ENCODE measurements at places on chromosomes 13 and 19.

- DNase-seq, result no peak
These were observed 440.0 kb downstream of the ZNF536 start for GRCh38 chr19:30812099-30812678.

DNA sequence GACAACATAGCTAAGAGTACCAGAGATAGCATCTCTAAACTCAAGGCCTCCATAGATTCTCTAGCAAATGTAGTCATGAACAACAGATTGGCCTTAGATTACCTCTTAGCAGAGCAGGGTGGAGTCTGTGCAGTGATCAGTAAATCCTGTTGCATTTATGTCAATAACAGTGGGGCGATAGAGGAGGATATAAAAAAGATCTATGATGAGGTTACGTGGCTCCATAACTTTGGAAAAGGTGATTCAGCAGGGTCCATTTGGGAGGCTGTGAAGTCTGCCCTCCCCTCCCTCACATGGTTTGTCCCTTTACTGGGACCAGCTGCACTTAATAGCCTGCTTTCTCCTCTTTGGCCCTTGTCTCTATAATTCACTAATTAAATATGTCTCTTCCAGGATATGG lies 1.4 kb downstream of the ERVV-1 start:
- no peak for DNase-seq

DNA sequence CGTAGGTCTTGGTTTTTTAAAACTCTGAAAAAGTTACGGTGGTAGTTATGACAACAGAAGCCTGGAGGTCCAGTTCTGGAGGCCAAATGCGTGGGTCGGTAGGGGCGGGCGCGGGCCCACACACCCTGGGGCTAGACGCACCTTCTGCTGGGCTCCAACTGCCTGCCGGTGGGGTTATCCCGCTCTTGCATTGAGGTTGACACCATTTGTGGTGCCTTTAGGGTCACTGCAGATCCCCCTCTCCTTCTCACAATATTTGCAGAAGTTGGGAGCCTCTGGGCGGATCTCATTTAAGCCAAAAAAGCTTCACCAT lies 81.6 kb downstream of the CHST8 start:
- DNase-seq, result no peak

DNA sequence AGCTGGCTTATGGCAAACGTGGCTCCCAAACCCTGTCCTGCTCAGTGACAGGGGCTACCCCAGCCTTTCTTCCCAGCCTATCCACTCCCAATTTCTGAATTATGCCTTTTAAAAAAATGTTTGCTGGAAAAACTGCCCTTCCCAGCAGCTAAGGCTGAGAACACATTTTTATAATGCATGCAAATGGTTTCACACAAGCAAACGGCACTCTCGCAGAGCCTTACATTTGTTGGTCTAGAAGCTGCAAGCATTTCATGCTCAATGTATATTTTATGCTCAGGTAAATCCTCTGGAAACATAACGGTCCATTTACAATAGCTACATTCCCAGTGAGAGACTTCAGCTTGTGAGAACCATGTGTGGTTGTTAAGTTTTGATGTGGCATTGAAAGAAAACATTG lies 61.4 kb downstream of the SLC7A1 start:
- DNase-seq, result no peak

DNA sequence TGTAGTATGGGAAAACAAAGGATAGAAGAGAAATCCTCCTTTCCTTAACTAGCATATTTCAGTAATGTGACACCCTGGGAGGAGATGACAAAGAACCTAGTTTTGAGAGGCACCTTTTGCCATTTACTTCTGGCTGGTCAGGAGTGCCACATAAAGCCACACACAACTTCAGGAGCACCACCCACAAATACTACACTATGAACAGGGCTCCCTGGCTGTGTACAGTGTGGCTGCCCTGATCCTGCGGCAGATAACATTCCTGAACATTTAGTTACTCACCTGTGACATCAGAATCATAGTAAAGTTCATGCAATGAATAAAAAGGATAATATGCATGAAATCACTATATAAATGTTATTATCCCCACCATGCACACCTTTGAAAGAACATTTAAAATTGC lies 17.4 kb upstream of the IRS2 start:
- DNase-seq, result no peak

- DNase-seq, result no peak
These were observed 527.9 kb downstream of the FGF9 start for GRCh38 chr13:22198641-22199217.

DNA sequence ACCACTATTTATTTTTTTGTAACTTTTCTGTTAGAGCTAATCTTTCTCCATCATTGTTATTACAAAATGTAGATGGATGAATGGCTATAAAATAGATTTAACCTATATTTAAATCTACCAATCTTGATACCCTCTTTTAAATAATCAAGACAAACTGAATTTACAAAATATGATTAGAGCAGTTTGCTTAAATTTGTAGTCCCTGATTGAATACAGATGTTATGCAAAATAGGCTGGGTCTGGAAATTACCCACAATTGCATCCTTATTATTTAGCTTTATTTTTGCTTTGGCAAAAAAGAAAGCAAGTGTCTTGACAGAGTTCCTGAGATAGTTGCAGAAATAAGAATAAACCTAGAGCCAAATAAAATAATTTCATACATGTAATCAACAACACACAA lies 352.8 kb downstream of the KLF12 start:
- no peak for DNase-seq

DNA sequence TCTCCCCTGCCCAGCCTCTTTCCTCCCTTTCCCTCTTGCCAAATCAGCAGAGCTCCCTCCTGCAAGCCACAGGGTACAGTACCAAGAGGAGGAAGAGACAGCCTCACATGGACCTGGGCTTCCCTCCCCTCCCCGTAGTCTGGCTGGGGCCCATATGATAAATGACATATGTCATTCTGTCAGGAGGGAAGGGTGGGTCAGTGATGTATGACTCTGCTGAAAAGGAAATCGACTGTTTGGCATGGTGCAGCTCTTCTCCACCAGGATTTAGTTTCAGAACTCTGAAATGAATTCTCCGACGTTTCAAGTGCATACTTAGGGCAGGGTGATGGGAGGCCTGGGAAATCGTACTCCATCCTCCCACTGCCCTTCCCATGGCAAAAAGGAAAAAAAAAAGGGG lies 9.8 kb downstream of the TSHZ3 start:
- DNase-seq, result no peak

- DNase-seq, result no peak
These were observed 17.5 kb downstream of the ATCAY start for GRCh38 chr19:3897936-3898335.

- DNase-seq, result no peak
These were observed 10.4 kb upstream of the LYPD5 start for GRCh38 chr19:43812688-43813087.

- no peak for DNase-seq
These were observed 8.3 kb downstream of the HMGB1 start for GRCh38 chr13:30457306-30457891.

GRCh38 chr13:41788552-41788951 lies 172.4 kb downstream of the VWA8 start:
- DNase-seq, result no peak

DNA sequence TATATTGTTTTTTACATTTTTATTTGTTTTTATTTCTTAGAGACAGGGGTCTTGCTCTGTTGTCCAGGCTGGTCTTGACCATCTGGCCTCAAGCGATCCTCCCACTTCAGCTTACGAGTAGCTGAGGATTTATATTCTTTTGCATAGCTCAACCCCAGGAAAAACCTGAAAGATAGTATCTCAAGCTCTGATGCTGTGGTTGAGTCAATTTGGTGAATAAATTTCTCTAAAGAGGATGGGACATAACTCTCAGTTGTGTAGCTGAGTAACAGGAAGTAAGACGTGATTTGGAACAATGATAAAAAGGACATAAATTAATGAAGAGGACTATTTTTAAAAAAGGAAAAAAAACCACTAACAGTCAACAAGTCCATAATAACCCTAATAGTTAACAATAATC lies 79.8 kb upstream of the TNFSF11 start:
- DNase-seq, result no peak

DNA sequence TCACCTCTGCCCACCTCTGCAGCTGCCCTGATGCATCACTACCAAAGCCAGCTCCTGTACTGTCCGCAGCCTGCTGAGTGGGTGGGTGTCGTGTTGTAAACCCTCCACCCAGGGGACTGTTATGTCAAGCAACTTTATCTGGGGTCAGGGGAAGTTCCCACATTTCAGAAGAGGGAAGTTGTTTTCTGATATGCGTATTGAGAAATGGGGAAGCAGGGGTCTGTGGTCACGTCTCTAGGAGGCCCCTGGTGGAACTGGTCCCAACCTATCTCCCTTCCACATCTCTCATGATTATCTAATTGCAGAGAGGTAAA lies 31.2 kb downstream of the CLEC17A start:
- no peak for DNase-seq

GRCh38 chr19:13909430-13909829 lies 3.4 kb downstream of the CC2D1A start:
- DNase-seq, result no peak

GRCh38 chr13:77991003-77991402 lies 72.4 kb upstream of the EDNRB start:
- no peak for DNase-seq

DNA sequence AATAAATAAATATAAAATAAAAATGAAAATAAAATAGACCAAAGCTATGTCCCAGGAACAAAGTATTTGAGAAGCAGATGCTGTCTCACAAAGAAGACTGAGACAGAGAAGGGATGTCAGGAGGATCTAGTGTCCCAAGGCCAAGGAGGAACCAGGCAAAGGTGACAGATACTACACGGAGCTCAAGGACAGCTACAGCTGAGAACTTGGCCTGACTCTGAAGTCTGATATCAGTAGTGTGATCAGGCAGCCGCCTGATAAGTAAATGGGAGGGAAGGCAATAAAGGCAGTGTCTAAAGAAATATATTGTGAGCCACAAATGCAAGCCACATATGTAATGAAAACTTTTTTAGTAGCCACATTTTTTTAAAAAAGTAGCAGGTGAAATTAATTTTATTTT lies 20.4 kb upstream of the NANOS3 start:
- DNase-seq, result no peak

GRCh38 chr19:3656073-3656746 lies 29.6 kb upstream of the CACTIN start:
- DNase-seq, result no peak

DNA sequence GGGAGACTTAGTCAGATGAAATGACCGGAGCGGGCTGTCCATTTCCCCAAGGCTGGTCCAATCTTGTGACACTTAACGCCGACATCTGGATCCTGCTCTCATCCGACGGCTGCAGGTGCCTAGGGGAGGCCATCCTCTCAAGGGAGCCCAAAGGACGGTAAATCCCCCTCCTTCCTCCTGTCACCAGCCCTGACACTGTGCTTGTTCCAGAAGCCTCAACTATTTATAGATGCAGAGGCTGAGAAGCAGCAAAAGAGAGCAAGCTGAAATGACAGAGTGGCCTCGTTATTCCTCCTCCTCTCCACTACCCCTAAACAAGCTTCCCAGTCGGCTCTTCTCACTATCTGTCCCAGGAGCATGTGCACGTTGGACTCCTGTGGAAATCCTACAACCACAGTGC lies 533.7 kb downstream of the LIG4 start:
- no peak for DNase-seq

GRCh38 chr13:109735436-109735966 lies 50.9 kb downstream of the IRS2 start:
- DNase-seq, result no peak
